ENCODE measurements at places on chromosomes 2 and 18. TPM values are rescaled to one million over a fixed set of nuclear protein-coding genes. Genes with fewer than 3 reads are reported as not detected.

SLC4A3 gene
- 10.8 TPM for polyA plus RNA-seq

REG3A gene
- not detected for polyA plus RNA-seq

TNFRSF11A gene
- 2.3 TPM for polyA plus RNA-seq

DES gene
- 7.0 TPM for polyA plus RNA-seq

SOCS6 gene
- polyA plus RNA-seq: 30.2 TPM

PAX8 gene
- 297 TPM for polyA plus RNA-seq

MAL gene
- 279 TPM for polyA plus RNA-seq

FZD7 gene
- 57.5 TPM for polyA plus RNA-seq

CRYBA2 gene
- polyA plus RNA-seq: not detected

MEP1B gene
- 0.17 TPM for polyA plus RNA-seq

KCTD18 gene
- 18.5 TPM for polyA plus RNA-seq

CPLX4 gene
- 0.23 TPM for polyA plus RNA-seq

RASGRP3 gene
- polyA plus RNA-seq: 17.8 TPM

SCTR gene
- polyA plus RNA-seq: 9.4 TPM

FBXO15 gene
- polyA plus RNA-seq: 4.2 TPM

SRBD1 gene
- polyA plus RNA-seq: 20.8 TPM

RNU2-63P gene
- polyA plus RNA-seq: not detected

CAPN14 gene
- 0.12 TPM for polyA plus RNA-seq

WNT6 gene
- 0.11 TPM for polyA plus RNA-seq

CHMP3 gene
- polyA plus RNA-seq: 141 TPM

EPB41L3 gene
- polyA plus RNA-seq: 58.2 TPM

MDH1B gene
- polyA plus RNA-seq: 16.2 TPM

NABP1 gene
- polyA plus RNA-seq: 59.5 TPM

SERPINB8 gene
- 4.1 TPM for polyA plus RNA-seq

SERPINB3 gene
- polyA plus RNA-seq: 0.14 TPM

HOXD8 gene
- 169 TPM for polyA plus RNA-seq

C2orf66 gene
- polyA plus RNA-seq: 0.22 TPM

GTF2A1L gene
- 0.74 TPM for polyA plus RNA-seq

SKOR2 gene
- not detected for polyA plus RNA-seq

PPP1R1C gene
- 3.1 TPM for polyA plus RNA-seq

SPATA3 gene
- polyA plus RNA-seq: not detected

FHOD3 gene
- 40.1 TPM for polyA plus RNA-seq

CHMP1B gene
- polyA plus RNA-seq: 47.0 TPM

RIT2 gene
- polyA plus RNA-seq: not detected

ASIC4 gene
- polyA plus RNA-seq: 0.12 TPM

CD207 gene
- 0.09 TPM for polyA plus RNA-seq

Data from renal cortex interstitium (tissue), 15 donors.